Gastrocnemius medialis (tissue), 4 donors: ENCODE measurements at places on chromosomes 2 and 18. TPM values are rescaled to one million over a fixed set of nuclear protein-coding genes. Genes with fewer than 3 reads are reported as not detected.

DNA sequence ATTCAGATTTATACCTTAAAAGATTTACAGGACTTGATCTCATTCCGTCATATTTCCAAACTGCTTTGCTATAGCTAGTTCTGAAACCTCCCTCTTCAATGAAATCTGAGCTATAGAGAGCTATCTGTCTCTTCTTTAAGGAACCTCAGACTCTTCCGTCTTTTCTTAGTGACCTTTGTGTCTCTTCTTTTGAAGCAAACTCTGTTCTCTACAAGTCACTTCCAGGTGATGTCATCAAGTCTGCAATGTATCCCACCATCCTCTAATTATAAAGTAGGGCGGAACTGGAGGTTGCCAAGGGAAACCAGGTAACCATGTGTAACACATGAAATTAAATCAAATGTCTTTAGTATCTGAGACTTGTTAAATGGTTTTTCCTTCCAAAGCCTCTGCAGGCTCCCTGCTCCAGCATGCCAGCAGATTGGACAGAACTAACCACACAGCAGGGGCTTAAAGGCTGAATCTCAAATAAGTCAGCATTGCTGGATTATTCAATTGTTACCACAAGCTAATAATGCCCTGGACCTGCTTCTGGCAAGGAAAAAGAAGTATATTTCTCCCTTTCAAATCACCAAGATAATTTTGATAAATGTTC is 41.2 kb upstream of the PEX13 start:
- DNase-seq = no peak

VRK2 gene
- total RNA-seq = 24.5 TPM

- no peak for DNase-seq
Measured at GRCh38 chr2:230700447-230700846, 12.2 kb upstream of the CAB39 start.

- DNase-seq = no peak
Measured at GRCh38 chr2:74966887-74967286, 8.4 kb downstream of the POLE4 start.

CSRNP3 gene
- total RNA-seq = 0.27 TPM

SPTBN1 gene
- total RNA-seq = 107 TPM

ANKRD30BL gene
- not detected for total RNA-seq

GRCh38 chr18:50902797-50903196 is 23.9 kb downstream of the ME2 start:
- no peak for DNase-seq

TRABD2A gene
- total RNA-seq = 0.68 TPM

DNA sequence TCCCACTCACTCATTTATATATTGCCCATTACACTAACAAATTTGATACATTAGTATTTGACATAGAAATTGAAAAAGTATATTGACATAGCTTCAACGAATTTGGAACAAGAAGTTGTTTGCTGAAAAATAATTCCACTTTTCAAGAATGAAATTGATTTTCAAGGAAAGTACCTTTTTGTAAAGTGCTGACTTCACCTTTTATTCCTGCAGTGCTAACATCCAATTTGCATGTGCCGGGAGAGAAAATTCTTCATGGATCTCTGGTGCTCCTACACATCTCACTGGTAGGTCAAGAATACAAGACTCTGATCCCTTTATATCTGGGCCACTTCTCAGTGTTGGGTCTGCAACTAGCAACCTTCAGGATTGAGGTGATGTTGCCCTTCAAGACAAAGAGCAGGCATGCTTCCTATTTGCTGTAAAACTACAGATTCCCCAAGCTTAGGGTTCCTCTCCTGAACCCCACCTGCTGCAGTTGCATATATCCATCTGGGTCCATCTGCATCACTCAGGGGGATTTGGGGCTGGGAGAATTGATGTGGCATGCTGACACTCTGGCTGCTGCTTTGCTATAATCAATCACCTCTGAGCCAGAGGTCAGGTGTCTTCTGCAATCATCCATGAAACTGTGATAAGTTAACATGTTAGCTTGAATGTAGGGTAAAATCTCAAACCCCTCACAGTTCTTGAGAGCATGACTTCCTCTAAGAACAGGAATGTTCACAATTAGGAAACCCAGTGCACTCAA is 108.4 kb upstream of the TTN start:
- no peak for DNase-seq

BOLL gene
- total RNA-seq = 2.4 TPM

DNA sequence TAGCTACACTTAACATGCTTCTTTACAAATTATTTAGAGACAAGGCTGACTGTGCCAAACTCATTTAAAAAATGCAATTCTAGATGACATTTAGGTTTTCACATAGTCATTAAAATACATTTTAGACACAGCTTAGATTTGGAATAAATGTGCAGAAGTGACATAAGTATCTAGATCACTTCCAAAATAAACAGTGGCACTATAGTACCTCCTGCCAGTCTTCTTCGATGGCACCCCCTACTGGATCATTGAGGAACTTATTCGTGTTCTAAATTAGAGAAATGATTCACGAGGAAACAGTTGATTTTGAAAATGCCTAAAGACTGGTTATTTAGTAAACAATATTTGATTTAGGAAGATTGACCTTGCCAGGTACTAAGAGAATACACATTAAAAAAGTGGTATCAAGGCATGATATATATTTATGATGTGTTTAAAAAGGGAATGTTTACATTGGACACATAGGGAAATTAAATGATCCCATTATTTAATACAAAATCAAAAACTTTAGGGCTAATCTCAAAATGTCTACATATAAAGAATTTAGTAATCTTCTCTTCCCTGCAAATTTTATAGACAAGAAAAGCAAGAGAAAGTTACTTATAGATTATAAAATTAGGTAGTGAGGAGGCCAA is 323.9 kb downstream of the XIRP2 start:
- DNase-seq = peak; percentile 39

CYP27A1 gene
- total RNA-seq = 56.3 TPM

OTOS gene
- total RNA-seq = not detected

GRCh38 chr2:112772322-112772721 is 7.9 kb upstream of the CKAP2L start:
- no peak for DNase-seq

RAB6C gene
- total RNA-seq = not detected

- no peak for DNase-seq
Measured at GRCh38 chr2:27121906-27122305, 1.7 kb upstream of the ABHD1 start.

TTN gene
- 7,959 TPM for total RNA-seq

- no peak for DNase-seq
Measured at GRCh38 chr2:238127165-238128060, 11.1 kb upstream of the KLHL30 start.

GRCh38 chr2:52775674-52776073 is 991.9 kb upstream of the CHAC2 start:
- no peak for DNase-seq

- no peak for DNase-seq
Measured at GRCh38 chr18:68121826-68122225, 593.1 kb downstream of the TMX3 start.

- no peak for DNase-seq
Measured at GRCh38 chr2:159872353-159872752, 74.3 kb upstream of the CD302 start.
